Activated CD8-positive, alpha-beta T cell treated with anti-CD3 and anti-CD28 coated beads for 36 hours (primary cell): ENCODE measurements at places on chromosomes 16 and 17. TPM values are rescaled to one million over a fixed set of nuclear protein-coding genes. Genes with fewer than 3 reads are reported as not detected.

DNA sequence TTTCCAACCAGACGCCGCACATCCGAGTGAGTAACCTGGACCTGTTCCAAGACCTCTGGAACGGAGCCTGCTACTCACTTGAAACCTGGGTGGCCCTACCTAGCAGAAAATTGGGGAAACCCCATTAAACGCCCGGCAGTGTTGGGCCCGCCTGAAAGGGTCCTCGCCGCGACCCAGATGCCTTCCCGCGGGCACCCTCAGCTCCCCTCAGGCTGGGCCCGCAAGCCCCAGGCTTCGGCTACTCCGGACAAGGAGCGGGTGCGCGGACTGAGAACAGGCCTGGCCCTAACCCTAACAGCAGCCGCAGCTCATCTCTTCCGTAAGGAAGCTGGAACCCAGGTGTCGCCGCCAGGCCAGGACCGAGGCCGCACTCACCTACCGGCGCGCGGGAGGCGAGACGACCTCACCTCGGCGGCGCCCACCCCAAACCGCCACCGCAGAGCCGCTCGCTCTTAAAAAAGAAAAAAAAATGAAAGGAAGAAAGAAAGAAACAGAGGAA lies 344 bp downstream of the PSME3IP1 start:
- DNase-seq = peak; percentile 46

The COQ7 gene
- total RNA-seq = 19.2 TPM

DNA sequence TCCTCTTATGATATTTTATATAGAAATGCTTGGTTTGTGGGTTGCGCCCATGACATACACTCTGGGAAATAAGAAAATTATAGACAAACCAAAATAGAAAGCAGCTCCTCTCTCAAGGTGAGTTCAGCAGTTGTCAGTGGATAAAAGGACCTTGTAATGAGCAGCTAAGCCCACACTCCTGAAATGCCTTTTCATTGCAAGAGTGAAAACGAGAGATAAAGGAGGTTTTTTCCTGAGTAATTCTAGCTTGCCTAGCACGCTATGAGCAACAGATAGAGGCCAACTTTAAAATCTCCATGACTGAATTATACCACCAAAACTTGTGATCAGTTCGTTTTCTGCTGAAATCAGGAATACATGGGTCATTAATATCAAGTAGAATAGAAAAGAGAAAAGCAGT lies 261.8 kb upstream of the CACNG5 start:
- no peak for DNase-seq

DNA sequence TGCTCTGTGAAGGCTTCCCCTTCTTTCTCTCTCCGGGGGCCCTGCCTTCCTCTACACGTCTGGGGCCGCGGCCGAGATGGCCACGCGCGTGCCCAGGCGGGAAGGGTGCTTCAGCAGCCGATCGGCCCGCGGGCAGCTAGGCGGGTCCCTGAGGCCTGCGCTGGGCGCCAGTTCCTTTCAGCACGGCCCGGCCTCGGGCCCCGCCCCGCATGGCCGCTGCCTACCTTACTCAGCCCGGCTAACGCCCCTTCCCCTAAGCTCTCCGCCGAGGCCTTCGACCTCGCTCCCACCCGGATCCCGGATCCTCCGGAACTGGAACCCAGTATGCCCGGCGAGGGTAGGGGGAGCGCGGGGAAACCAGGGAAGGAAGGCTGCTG lies 335 bp downstream of the TMEM11 start:
- DNase-seq = peak; percentile 28

DNA sequence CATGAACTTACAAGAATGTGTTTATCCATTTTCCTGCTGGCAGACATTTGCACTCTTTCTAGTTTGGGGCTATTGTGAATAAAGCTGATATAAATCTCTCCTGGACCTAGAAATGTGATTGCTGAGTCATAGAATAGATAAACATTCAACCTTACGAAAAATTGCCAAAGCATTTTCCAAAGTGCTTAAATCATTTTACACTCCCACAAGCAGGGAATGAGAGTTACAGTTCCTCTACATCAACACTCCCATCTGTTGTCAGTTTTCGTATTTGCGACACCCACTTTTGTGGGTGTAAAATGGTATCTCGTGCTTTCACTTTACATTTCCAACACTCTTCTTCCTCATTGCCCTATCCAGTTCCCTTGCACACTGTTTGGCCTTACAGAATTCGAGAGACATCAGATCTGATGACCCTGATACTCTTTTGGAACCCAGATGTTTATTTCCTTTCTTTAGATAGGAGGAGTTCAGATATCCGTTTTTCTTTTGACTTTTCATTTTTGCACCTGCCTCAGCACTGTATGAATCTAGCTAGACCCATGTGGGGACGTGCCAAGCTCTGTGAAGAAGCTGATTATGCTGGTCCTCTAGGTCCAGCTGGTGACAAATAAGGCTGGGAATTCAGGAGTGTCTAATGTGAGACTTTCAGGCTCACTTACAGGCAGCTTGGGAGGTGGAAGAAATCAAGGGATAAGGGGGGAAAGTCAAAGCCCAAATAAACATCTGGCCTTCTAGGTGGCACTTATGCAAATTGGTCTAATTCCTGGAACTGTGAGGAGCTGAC lies 14.0 kb downstream of the SOX9 start:
- no peak for DNase-seq

The MYL11 gene
- 1.2 TPM for total RNA-seq

The USP43 gene
- total RNA-seq = 0.38 TPM

The KRTAP4-1 gene
- total RNA-seq = not detected

DNA sequence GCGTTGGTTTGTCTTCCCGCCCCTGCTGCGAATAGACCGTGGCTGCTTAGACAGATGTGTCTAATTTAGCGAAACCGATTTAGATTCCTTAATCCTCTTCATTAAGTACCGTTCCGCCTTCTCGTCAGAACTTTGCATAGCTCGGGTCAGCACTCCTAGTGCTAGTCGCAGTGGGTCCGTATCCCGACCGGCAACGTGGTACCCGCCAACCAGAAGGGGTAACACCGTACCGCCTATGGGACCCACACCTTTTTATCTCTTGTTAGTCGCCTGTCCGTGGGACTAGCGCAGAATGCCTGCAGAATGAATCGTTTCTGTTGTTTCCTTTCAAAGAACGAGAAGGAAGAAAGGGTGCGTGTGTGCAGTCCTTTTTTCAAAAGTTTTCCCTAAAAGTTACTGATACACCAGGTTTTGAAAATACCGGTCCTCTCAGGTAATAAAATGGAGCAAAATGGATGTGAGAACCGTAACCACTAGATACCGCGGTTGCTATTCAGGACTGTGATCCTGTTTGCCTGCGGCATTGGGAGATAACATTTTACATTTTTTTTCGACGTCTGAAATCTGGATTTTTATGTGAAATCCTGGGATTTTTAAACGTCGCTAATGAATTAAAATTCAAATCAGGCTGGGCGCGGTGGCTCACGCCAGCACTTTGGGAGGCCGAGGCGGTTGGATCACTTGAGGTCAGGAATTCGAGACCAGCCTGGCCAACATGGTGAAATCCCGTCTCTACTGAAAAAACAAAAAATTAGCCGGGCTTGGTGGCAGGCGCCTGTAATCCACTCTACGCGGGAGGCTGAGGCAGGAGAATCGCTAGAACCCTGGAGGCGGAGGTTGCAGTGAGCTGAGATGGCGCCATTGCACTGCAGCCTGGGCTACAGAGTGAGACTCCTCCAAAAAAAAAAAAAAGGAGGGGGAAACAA lies 998 bp upstream of the SRSF1 start:
- DNase-seq = peak; percentile 45

The KRT39 gene
- not detected for total RNA-seq

- no peak for DNase-seq
Observed at GRCh38 chr16:27489421-27489820, 60.3 kb downstream of the GTF3C1 start.

- peak; percentile 75 for DNase-seq
Observed at GRCh38 chr17:76816590-76817135, 51.5 kb upstream of the MGAT5B start.

GRCh38 chr16:76676356-76676755 lies 399.2 kb downstream of the CNTNAP4 start:
- DNase-seq = no peak

DNA sequence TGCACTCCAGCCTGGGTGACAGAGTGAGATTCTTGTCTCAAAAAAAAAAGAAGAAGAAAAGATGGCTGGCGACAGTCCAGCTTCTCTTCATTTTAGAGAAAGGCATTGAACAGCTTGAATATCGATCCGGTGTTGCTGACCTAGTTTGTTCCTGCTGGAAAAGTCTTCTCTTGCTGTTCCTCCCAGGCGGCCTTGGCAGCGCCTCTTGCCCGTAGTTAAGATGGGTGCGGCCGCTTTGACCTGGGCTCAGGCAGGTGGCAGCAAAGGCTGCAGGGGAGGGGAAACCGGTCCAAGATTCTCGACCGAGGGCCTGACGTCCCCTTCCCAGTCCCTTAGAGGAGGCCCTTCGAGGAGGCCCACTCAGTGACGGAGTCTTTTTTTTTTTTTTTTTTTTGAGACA lies 3.8 kb upstream of the ZNF764 start:
- DNase-seq = no peak

The OTOA gene
- total RNA-seq = 0.09 TPM

DNA sequence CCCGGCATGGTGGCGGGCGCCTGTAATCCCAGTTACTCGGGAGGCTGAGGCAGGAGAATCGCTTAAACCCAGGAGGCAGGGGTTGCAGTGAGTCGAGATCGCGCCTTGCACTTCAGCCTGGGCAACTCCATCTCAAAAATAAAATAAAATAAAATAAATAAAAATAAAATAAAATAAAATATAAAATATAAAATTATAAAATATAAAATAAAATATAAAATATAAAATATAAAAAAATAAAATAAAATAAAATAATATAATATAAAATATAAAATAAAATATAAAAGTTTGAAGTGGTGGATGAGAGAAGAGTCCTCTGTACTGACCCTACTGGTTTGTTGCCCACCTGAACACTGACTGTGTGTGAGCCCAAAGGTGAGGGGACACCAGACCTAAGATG lies 15.2 kb downstream of the CCDC42 start:
- no peak for DNase-seq
